Renal pelvis (tissue), 12 donors: ENCODE measurements at places on chromosomes 12 and 14.
A peak's percentile ranks its signal among the peaks of the same experiment; 100 is the strongest.

DNA sequence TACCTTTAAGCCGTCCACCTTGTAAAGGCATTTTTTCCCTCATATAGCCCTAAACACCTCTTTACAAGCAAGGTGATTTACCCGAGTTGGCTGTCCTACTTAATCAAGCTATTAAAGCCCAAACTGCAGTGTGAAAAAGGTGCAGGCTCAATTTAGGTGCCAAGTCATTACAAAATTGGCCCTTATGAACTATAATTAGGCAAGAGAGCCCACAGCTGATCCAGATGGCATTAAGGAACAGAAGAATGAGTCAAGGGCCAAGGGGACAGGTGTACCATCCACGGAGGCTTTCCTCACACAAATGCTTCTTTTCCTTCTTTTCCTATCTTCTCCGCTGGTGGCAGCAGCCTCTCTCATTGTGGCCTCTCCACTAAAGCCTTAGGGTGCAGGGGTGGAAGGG lies 90.5 kb downstream of the TTC8 start:
- no peak for DNase-seq

DNA sequence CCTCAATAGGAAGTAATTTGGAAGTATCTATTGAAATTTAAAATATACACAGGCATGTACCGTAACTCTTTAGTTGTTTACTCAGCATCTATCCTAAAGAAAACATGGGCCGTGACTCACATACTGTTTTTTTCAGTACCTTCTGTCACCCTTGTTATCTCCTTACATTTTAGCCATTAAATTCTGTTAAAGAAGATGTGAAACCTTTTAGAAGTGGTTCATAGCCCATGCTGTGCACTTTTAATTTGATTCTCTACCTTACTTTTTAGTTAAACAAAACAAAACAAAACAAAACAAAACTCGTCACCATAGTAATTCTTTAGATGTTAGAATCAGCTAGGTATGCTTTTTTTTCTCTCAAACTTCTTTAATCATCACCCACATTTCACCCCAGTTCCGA lies 494.4 kb upstream of the RGS6 start:
- DNase-seq: no peak

DNA sequence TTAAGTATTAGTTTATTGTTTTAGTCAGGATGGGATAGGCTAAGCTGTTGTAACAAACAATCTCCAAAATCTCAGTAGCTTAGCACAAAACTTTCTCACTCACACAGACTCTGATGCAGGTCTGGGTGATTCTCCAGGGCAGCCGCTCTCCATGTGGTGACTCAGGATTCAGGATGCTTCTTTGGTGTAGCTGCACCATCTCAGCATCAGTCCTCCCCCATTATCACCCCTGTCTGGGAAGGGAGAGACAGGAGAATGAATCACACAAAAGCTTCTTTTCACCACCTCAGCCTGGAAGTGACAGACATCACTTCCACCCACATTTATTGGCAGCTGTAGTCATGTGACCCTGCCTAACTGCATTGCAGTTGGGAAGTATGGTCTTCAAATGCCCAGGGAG lies 142.3 kb downstream of the DICER1 start:
- DNase-seq: no peak

- no peak for DNase-seq
Measured at GRCh38 chr14:61326146-61326545, 4.8 kb downstream of the PRKCH start.

DNA sequence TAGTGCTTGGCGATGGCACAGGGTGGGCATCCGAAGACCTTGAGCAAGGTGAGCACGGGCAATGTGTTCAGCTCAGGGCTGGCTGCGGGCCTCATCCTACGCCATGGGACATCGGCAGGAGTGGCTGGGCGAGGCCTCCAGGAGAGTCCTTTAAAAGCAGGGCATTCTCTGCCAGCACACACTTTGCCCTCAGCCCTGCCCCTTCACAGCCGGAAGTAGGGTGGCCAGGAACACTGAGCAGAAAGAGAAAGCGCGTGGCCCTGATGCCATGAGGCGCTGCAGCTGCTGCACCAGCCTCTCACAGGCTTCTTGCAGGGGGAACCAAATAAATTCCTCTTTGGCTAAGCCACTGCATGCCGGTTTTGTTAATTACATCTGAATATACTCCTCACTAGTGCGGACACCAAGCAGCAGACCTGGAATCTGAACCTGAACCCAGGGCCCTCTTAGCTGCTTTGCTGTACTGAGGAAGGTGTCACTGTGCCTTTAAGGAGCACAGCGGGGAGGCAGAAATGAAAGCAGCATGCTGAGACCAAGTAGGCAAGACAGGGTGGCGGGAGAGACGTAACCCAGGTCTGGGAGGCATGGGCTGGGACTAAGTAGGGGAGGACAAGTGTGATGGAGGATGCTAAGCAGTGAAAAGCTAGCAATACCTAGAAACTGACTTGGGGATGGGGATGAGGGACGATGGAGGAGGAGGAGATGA lies 155.2 kb downstream of the TTC7B start:
- DNase-seq: no peak

DNA sequence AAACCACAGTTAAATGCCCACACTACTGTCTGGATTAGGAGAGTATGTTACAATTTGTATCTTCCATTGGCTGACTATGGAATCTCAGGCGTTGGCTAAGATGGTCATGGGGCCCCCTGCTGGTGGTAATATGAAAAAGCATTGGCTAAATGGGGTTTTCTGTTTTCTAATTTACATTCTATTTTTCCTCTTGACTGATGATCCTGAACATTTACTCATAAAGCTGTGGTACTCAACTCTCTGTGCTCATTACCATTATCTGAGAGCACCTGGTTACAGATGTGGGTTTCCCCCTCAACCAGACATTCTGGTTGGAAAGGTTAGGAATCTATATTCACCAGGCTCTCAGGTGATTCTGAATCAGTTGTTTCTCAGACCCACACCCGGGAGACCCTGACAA lies 64.8 kb downstream of the WSCD2 start:
- DNase-seq: peak; percentile 31

GRCh38 chr14:105334383-105335230 lies 20.1 kb downstream of the PACS2 start:
- no peak for DNase-seq

DNA sequence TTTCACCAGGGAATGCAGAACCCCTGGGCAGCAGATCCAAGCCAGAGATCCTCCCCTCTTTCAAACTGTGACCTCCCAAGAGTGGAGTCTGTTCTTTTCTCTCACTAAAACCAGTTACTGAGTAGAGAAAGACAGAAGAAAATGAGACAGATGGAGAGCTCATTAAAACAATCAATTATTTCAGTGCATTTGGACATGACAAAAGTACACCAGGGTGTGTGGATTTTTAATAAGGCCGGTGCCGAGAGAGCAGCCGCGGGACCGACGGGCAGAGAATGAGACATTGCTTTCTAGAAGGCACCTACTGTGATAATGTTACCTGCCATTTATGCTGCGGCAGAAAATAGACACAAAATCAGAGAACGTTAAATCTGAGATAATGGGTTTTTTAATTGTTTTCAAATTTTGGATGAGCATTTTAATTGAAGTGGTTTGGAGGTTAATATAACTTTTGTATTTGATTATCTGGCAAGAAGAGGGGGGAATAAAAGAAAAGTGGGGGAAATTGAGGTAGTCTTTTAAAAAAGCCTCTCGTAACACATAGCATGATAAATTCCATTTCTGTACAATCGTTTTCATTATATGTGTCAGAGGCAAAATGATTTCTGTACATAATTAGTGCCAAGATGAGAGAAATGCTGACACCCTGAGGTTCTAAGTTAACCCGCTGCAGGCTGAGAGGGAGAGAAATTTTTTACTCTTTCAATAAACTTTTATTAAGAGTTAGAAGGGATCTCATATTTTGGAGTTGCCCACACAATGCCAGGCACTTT lies 70.8 kb downstream of the HSPB8 start:
- DNase-seq: no peak

DNA sequence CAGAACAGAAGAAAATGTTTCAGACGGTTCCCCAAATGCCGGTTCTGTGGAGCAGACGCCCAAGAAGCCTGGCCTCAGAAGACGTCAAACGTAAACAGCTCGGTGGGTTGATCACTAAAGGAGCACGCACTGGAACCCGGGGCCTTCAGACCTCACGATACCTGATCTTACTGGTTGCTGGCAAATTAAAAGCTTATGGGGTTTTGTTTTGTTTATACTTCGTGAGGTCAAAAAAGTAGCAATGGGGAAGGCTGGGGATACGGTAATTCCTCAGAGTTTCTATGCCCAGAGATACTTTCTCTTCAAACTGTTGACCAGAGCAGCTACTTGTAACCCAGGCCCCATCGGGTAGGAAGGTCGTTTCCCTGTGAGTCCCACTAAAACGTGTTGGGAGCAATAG lies 1.7 kb downstream of the CDKN1B start:
- DNase-seq: no peak

- no peak for DNase-seq
Measured at GRCh38 chr14:99603471-99604277, at the start of gene CCDC85C. TSS of gene CCDC85C (minus strand) at chr14:99604207. CDS start at chr14:99603959, 248 bp downstream.

DNA sequence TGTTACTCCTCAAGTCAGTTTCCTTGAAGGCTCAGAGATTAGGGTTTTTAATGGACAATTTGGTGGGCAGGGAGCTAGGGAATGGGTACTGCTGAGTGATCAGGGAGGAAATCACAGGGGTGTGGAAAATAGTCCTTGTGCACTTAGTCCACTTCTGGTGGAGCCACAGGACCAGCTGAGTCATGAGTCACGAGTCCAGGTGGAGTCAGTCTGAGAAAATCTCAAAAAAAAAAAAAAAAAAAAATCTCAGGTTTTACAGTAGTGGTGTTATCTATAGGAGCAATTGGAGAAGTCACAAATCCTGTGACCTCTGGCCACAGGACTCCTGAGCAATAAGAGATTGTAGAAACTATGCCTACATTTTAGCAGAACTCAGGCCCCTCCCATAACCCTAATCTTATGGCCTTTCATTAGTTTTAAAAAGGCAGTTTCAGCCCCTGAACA lies 28.2 kb upstream of the AMN1 start:
- no peak for DNase-seq

- DNase-seq: no peak
Measured at GRCh38 chr14:80977221-80977620, 21.8 kb downstream of the TSHR start.

GRCh38 chr12:55742719-55743405 lies at the start of gene GDF11:
TSS of gene GDF11 (plus strand) at chr12:55743122. CDS start at chr12:55743317, 195 bp downstream.
- DNase-seq: peak; percentile 87

- peak; percentile 20 for DNase-seq
Measured at GRCh38 chr12:55874443-55874842, 31.7 kb upstream of the MMP19 start.

- DNase-seq: no peak
Measured at GRCh38 chr12:49440035-49440434, 72.8 kb downstream of the SPATS2 start.

DNA sequence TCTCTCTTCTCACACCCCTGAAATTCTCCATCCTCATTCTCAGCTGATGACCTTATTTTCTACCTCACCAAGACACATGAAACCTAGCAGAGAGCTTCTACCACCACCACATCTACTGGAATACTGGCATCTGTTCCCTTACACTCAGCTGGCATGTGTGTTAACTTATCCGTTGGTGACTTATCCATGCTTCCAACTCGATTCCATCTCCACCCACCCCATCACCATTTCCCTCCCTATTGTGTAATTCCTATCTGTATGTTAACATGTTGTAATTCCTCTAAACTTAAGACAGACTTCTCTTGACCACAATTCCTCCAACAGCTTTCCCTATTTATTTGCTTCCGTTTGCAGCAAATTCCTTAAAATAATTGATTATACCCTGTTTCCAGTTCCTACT lies 15.4 kb downstream of the C1S start:
- no peak for DNase-seq

GRCh38 chr12:111056618-111057521 lies 136.5 kb upstream of the MYL2 start:
- DNase-seq: no peak

DNA sequence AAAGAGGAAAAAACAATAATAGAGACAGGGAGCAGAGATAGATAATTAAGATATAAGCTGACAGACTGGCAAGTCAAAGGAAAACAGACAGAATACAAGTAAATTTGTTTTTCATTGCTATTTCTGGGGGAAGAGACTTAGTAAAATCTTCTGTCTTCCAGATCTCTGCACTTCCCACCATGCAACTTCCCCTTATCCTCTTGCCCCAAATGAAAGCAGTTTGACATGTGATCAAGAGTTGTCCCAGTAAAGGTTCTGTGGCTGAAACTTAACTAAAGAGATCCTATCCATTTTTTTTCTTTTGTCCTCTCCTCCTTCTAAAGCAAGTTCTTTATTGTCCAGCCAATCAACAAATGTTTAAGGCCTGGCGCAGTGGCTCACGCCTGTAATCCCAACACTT lies 1.5 kb upstream of the MLF2 start:
- no peak for DNase-seq

DNA sequence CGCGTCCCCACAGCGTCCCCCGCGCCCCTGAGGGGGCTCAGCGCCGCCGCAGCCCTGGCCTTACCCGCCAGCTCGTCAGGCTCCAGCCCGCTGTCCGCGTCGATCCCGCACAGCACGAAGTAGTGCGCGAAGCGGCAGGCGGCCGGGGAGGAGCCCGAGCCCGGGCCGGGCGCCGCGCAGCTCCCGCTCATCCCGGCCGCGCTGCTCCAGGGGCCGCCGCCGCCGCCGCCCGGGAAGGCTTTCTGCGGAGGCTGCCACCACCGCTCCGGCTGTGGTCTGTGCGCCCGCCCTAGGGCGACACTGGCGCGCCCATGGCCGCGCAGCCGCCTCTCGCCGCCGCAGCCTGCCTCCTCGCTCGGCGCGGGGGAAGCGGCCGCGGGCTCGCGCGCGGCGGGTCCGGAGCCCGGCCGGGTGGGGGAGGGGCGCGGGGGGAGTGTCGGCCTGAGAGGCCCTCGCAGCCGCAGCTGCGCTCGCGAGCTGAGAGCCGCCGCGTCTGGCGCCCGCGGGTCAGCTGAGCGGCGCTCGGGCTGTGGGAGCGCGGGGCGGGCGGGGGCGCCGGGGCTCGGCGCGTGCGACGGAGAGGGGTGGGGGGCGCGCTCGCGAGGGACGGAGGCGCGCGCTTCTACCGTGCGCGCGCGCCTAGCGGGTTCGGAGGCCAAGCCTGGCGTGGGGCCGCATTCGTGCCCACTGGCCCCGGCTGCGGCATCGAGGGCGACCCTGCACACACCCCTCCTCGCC lies at the start of gene DENND5B:
Gene DENND5B (minus strand): TSS at position 495 of the 738 bp plus-strand sequence. CDS start 304 bp downstream, at position 191.
- DNase-seq: peak; percentile 86

GRCh38 chr12:49496417-49497360 lies 42.1 kb upstream of the KCNH3 start:
- DNase-seq: no peak

GRCh38 chr12:68043435-68043834 lies 54.2 kb downstream of the IFNG-AS1 start:
- DNase-seq: peak; percentile 11

DNA sequence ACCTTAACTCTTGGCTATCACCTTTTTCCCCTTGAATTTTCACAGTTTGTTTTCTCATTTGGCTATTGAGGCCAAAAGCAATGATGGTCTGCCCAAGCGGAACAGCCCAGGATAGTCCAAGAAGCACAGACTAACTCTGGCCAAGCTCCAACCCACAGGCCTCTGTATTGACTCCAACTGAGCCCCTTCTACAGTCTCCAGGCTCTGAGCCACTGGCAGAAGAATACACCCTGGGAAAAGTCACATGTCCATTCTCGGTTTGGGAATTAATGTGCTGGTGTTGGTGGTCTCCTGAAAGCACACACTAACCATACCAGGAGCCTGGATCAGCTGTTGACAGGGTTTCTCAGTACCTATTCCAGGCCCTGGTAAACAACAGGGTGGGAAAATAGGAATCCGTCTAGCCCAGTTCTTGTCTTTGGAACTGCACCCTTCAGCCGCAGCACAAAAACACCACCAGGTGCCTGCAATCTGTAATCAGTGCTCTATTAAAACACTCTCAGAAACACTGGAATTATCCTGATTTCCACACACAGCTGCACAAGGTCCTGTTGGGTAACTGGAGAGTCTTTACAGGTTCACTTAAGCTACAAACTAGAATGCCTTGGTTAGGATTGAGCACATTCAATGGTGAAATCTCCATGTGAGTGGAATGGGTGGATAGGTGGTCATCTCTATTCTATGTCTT lies 63.6 kb downstream of the STXBP6 start:
- no peak for DNase-seq
